Activated CD8-positive, alpha-beta T cell treated with anti-CD3 and anti-CD28 coated beads, Interleukin-2, amount 10 ng/mL, durations not matched to agents 7 days and 5 days (primary cell): ENCODE measurements at places on chromosomes 16 and 17.
A peak's percentile ranks its signal among the peaks of the same experiment; 100 is the strongest.

GRCh38 chr17:41547921-41548843 is 20.1 kb upstream of the KRT19 start:
- DNase-seq: peak; percentile 43
- no peak overlapping the region for H3K4me3 ChIP-seq
- H3K36me3 ChIP-seq: no peaks in the 10 kb centered on the region
- H3K27me3 ChIP-seq: peaks cover 10% of the 10 kb centered on the region

- peaks cover 8% of the 10 kb centered on the region for H3K27me3 ChIP-seq
- peaks cover 8% of the 10 kb centered on the region for H3K36me3 ChIP-seq
- H3K27ac ChIP-seq: no peak overlapping the region
- H3K4me3 ChIP-seq: no peak overlapping the region
Observed at GRCh38 chr17:66811683-66812054, 23.2 kb upstream of the CACNG5 start.

GRCh38 chr16:85871756-85872155 is 27.2 kb upstream of the IRF8 start:
- no peak overlapping the region for H3K27ac ChIP-seq
- no peaks in the 10 kb centered on the region for H3K36me3 ChIP-seq
- H3K4me3 ChIP-seq: no peak overlapping the region
- DNase-seq: no peak

DNA sequence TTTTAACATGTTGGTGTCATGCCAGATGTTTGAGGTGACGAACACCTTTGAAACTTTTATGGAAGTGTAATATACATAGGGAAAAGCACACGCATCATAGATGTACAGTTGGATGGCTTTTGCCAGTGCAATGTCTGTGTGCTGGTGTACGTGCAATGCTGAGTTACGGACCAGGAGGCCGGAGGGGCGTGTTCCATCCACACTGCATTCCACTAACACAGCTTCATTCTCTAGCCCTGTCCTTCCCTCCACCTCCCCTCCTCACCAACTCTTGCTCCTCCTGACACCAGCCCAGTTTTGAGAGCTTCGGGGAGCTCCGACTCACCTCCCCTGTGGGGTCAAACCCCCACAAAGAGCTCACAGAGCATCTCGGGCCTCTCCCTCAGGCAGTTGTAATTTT is 358.8 kb downstream of the C16orf95 start:
- H3K27ac ChIP-seq: no peak overlapping the region
- H3K36me3 ChIP-seq: no peaks in the 10 kb centered on the region
- H3K4me3 ChIP-seq: no peak overlapping the region
- no peak for DNase-seq
- H3K4me1 ChIP-seq: peaks cover 8% of the 10 kb centered on the region

DNA sequence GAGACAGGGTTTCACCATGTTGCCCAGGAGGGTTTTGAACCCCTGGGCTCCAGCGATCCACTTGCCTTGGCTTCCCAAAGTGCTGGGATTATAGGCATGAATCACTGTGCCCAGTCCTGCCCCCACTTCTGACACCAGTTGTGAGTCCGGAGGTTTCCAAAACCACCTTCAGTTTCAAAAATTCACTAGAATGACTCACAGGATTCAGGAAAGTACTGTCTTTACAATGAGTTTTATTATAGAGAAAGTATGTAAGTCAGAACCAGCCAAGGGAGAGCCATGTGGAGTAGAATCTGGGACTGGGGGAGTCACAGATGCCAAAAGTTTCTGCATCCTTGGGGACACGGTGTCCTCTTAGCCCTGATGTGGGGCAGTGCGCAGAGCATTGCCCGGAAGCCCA is 55.1 kb downstream of the PLD6 start:
- peaks cover 37% of the 10 kb centered on the region for H3K4me1 ChIP-seq
- no peaks in the 10 kb centered on the region for H3K27me3 ChIP-seq
- H3K27ac ChIP-seq: no peak overlapping the region
- no peak for DNase-seq
- peaks cover 63% of the 10 kb centered on the region for H3K36me3 ChIP-seq

- H3K4me3 ChIP-seq: no peak overlapping the region
- H3K4me1 ChIP-seq: peaks cover 15% of the 10 kb centered on the region
- H3K36me3 ChIP-seq: no peaks in the 10 kb centered on the region
- no peaks in the 10 kb centered on the region for H3K27me3 ChIP-seq
Observed at GRCh38 chr16:11972128-11972527, 4.4 kb upstream of the SNX29 start.

DNA sequence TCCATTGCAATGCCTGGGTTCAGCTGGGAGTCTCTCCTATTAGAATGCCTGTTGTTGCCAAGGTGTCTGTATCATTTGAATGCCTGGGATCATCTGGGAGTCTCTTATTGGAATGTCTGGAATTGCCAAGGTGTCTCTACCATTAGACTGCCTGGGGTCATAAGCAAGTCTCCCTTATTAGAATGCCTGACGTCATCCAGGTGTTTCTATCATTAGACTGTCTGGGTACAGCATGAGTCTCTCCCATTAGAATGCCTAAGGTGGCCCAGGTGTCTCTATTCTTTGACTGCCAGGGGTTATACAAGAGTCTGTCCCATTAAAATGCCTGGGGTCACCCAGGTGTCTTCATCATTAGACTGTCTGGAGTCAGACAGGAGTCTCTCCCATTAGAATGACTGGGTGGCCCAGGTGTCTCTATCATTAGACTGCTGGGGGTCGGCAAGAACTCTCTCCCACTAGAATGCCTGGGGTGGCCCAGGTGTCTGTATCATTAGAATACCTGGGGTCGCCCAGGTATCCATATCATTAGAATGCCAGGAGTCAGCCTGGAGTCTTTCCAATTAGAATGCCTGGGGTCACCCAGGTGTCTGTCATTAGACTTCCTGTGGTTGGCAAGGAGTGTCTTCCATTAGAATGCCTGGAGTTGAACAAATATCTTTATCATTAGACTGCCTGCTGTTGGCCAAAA is 2274.0 kb downstream of the TP53TG3F start:
- H3K4me3 ChIP-seq: no peak overlapping the region
- DNase-seq: no peak
- H3K4me1 ChIP-seq: no peaks in the 10 kb centered on the region
- no peaks in the 10 kb centered on the region for H3K27me3 ChIP-seq
- H3K36me3 ChIP-seq: peaks cover 3% of the 10 kb centered on the region

- H3K36me3 ChIP-seq: no peaks in the 10 kb centered on the region
- H3K27ac ChIP-seq: no peak overlapping the region
- no peaks in the 10 kb centered on the region for H3K4me1 ChIP-seq
- H3K4me3 ChIP-seq: no peak overlapping the region
- no peak for DNase-seq
Observed at GRCh38 chr16:17654571-17654970, 183.8 kb upstream of the XYLT1 start.

DNA sequence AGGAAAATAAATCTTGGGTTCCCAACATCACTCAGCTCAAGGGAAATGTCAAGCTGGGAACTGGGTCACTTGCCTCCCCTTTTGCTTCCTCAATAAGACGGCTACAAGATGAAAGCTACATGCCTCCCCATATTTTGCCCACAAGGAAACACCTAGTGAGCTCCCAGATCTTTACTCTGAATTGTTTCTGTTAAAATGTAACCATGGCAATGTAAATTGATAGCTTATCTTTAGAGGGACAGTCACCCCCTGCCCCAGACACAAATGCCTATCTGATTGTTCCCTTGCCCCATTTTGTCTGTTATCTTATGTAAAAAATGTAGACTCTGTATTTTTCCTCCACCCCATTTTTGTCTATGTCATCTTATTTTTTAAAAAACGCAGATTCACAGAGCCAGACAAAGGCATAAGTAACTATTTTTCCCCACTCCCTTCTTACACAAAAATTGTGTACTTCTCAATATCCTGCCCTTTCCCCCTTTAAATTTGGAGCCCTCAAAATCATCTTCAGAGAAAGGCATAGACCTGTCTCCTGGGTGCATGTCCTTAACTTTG is 288.7 kb upstream of the ERCC4 start:
- no peaks in the 10 kb centered on the region for H3K36me3 ChIP-seq
- H3K4me1 ChIP-seq: no peaks in the 10 kb centered on the region
- no peak for DNase-seq
- H3K4me3 ChIP-seq: no peak overlapping the region

DNA sequence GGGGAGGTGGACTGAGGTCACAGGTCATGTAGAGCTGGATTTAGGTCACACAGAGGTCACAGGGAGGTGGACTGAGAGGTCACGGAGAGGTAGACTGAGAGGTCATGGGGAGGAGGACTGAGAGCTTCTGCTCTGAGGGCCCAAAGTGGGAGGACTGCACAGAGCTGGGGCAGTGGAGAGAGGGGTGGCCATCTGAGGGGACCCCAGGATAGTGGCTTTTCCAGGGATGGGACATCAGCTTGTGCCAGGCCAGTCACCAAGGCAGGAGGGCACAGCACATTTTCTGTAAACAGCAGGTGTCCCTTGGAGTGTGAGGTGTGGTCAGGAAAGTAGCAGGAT is 26.1 kb upstream of the JPT2 start:
- no peak for DNase-seq
- H3K27me3 ChIP-seq: no peaks in the 10 kb centered on the region

GRCh38 chr17:48998587-48999440 is 1.6 kb downstream of the IGF2BP1 start:
- no peaks in the 10 kb centered on the region for H3K36me3 ChIP-seq
- H3K27ac ChIP-seq: no peak overlapping the region
- peaks cover 30% of the 10 kb centered on the region for H3K4me1 ChIP-seq
- peak overlapping the region; percentile 31 for H3K4me3 ChIP-seq

DNA sequence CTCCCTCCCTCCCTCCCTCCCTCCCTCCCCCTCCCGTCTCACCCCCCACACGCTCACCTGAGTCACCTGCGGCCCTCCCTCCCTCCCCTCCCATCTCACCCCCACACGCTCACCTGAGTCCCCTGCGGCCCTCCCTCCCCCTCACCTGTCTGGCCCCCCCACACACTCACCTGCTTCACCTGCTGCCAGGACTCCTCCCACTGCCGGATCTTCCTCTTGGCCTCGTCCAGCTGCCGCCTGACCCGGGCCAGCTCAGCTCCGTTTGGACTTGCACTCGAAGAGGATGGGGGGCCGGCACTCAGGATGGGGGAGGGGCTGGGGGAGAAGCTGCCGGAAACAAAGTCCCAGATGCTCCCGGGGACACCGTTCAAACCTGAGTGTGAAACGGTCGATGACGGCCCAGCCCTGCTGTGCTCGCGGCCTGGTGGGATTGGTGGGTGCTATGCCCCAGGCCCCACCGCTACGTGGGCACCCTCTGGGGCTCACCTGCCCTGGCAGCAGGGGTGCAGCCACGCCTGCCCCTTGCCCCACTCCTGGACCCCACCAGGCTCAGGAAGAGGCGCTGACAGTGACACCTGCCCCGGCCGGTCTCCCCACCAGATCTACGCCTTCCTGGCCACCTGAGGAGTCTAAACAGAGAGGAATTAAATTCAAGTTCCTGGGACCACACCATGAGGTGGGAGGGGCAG is 15.9 kb downstream of the GNPTG start:
- no peaks in the 10 kb centered on the region for H3K27me3 ChIP-seq
- H3K36me3 ChIP-seq: peaks cover 14% of the 10 kb centered on the region
- no peak overlapping the region for H3K27ac ChIP-seq
- DNase-seq: no peak
- no peak overlapping the region for H3K4me3 ChIP-seq
